Erythroblast (primary cell): ENCODE measurements at places on chromosomes 1 and 21.
A peak's percentile ranks its signal among the peaks of the same experiment; 100 is the strongest.

GRCh38 chr1:201895913-201896807, 7.5 kb downstream of the SHISA4 start:
- DNase-seq, result peak; percentile 92

DNA sequence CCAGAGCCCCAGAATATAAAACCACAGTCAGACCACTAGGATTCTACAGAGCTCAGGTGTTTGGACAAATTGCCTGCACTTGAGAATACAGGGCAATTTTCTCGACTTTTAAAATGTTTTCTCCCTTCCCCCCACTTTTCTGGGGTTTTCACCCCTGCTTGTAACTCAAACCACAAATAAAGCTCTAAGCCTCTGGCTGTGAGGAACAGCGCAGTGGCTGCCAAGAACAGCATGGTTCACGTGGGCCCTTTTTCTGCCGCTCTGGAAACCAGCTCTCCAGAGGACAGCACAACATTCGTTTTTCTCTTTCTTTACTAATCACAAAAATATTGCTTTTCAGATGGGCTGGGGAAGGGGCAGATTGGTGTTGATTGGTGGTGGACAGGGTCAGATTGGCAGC, 102.2 kb upstream of the JUN start:
- DNase-seq, result no peak

DNA sequence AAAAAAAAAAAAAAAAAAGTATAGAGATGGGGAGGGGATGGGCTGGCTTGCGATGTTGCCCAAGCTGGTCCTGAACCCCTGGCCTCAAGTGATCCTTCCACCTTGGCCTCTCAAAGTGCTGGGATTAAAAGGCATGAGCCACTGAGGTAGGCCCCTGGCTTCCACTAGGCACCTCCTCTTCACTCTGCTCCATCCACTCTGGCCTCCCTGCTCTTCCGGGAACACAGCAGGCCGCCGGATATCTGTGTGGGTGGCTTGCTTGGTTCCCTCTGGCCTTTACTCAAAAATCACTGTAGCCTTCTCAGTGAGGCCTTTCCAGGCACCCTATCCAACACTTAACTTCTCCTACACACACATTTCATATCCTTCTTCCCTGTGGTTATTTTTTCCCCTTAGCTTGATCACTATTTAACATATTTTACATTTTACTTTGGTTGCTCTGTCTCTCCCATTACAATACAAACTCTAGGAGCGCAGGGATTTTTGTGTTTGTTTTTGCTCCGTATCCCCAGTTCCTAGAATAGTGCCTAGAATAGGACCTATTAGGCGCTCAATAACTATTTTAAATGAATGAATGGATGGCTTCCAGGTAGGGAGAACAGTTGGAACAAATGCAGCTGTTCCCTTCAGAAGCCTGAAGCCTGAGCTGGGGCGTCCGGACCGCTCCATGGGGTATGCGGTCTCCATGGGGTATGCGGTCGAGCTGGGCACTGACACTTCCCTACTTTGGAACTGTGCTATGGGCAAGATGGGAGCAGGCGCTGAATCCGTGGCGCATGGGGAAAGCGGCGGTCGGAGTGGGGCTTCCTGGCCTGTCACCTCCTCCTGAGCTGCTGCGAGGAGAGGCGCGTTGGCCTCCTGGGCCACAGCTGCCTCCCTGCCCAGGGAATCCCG, 46.7 kb downstream of the H3-3A start:
- DNase-seq, result no peak

DNA sequence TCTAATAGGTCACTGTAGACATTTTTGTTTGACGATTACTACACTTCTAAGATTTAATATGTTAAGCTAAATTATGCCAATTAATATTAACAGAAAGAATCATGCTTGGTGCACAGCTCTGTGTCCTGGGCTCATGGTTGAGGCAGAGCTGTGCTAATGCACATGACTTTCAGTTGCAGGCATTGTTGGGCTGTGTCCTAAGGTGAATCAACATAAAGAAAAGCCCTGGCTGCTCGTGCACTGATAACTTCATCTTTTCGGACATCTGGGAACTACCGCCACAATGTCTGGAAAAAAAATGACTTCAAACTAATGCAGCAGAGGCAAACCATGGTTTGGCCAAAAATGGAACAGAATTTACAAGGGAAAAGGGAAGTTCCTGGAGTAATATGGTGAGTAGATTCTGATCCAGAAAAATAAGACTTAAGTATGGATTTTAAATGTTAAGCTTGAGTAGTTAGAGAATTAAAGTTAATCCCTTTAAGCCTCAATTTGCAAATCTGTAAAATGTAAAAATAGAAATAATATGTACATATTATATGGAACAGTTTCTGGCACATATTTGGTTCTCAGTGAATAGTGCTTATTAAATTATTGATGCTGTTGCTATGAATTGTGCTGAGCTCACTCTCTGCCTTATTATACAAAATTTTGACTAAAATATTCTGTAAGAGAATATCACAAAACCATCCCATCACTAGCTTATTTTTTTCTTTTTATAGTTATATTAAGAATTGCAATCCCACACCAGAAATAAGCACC, 186.1 kb downstream of the BRINP2 start:
- DNase-seq, result no peak

GRCh38 chr1:150162862-150163706, 13.4 kb downstream of the PLEKHO1 start:
- DNase-seq, result peak; percentile 89

GRCh38 chr1:159920651-159921050, 4.7 kb downstream of the TAGLN2 start:
- no peak for DNase-seq

DNA sequence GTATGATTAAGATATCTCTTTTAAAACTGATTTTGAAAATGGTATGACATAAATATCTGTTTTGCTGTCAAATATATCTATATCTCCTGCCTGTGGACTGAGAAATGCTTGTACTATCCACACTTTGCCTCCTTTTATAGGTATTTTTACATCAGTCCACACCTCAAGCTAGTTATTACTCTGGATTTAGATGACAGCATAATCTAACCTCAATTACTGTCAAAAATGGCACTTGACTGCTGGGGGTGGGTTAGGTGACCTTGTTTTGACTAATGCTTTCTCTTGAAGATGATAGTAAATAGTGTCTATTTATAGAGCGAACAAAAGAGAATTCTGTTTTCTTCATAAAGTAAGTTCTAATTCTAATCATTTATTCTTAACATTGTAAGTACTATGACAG, 9.1 kb downstream of the ADGRL2 start:
- no peak for DNase-seq

DNA sequence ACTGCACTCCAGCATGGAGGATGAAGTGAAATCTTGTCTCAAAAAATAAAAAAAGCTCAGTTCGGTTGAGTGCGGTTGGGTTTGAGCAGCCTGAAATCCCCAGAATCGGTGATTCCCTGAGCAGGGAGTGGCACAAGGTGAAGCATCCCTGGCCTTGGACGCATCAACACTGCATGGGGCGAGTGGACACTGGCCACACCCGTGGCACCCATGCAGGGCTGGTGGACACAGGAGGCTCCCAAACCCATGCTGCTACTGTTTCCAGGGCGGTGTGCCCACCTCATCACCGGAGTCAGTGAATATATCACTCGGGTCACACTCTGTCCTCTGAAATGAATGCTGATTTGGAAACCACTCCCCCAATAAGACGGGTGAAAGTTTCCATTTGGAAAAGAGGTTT, 53.4 kb upstream of the ACTRT2 start:
- no peak for DNase-seq

- DNase-seq, result peak; percentile 93
These were observed 21.3 kb downstream of the FAM20B start for GRCh38 chr1:179046808-179047635.

DNA sequence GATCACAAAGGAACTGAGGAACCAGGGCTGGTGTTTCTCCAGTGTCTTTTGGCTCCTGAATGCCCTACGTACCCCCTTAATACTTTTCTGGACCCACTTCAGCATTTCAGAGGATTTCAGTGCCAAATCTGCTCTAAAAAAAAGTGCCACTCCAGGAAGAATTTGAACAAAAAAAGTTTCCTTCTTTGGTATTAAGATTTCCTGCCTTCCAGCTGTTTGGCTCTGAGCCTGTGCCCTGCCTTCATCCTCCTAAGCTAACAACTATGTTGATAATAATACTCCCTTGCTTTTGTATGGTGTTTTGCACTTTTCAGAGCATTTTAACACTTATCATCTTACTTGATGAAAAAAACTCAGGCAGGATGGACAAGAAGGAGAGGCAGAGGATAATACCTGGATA, 11.0 kb upstream of the RIMS3 start:
- DNase-seq, result no peak

GRCh38 chr1:53182716-53183094, 13.9 kb upstream of the CPT2 start:
- peak; percentile 52 for DNase-seq

DNA sequence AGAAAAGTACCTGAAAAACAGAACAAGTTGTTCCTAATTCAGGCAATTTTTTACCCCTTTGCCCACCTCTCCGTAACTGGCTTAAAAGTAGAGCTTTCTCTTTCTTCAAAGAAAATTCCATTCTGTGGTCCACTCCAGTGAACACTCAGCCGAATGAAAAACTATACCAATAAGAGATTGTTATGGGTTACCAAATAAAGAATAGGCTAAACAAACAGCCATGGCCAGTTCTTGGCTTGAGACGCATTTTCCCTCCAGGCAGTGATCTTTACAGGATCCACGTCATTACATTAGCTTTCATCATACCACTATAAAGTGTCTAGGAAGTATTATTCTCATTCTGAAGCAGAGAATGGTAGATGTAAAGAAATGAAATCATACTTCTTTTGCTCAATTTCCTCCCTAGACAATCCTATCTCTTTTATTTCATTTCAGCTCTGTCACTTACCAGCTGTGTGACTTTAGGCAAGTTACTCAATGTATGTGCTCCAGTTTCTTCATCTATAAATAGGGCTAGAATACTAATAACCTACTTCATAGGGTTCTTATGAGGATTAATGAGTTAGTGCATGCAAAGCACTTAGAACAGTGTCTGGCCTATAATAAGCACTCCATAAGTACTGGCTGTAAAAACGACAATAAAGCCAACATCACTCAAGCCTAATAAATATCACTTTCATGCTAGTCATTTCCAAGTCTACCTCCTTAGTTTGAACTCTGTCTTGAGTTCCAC, 26.5 kb upstream of the TRIM45 start:
- DNase-seq, result no peak

- DNase-seq, result no peak
These were observed 72.8 kb downstream of the NRIP1 start for GRCh38 chr21:14991957-14992356.

DNA sequence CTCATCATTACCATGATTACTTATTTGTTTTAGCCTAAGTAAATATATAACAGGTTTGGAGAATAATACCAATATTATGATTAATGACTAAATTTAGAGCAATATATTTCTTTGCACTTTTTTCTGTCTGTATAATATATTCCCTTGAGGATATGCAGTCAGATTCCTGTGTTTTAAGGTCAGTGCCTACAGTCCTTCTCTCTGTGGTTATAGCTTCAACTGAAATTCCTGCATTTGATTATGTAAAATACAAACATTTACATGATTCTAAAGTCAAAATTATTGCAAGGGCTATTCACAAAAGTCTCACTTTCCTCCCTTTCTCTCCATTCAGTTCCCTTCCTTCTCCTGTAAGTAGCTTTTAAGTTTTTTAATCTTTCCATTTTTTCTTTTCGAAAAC, 142.9 kb upstream of the COL6A1 start:
- no peak for DNase-seq

- no peak for DNase-seq
These were observed 883 bp upstream of the EVA1B start for GRCh38 chr1:36324353-36324703.

DNA sequence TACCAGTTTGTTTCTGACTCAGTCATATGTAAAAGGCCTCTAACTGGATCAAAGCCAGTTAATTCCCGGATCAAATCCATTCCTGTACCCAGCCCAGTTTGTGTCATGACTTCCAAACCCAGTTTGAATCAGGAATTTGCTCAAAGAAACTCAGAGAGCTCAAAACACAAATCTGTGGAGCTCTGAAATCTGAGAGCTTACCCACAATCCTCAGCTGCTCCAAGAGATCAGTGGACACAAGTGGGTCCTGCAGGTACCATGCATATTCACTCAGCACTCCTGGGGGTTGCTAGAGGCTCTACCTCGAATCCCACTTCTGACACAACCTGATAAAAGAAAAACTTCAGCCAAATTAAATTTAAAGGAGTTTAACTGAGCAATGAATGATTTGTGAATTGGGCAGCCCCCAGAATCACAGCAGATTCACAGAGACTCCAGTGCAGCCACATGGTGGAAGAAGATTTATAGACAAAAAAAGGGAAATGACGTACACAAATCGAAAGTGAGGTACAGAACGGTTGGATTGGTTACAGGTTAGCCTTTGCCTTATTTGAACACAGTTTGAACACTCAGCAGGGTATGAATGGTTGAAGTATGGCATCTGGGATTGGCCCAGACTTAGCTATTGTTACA, 11.9 kb upstream of the MRPL55 start:
- DNase-seq, result no peak

GRCh38 chr1:201763455-201764140, 65.4 kb upstream of the IPO9 start:
- no peak for DNase-seq

DNA sequence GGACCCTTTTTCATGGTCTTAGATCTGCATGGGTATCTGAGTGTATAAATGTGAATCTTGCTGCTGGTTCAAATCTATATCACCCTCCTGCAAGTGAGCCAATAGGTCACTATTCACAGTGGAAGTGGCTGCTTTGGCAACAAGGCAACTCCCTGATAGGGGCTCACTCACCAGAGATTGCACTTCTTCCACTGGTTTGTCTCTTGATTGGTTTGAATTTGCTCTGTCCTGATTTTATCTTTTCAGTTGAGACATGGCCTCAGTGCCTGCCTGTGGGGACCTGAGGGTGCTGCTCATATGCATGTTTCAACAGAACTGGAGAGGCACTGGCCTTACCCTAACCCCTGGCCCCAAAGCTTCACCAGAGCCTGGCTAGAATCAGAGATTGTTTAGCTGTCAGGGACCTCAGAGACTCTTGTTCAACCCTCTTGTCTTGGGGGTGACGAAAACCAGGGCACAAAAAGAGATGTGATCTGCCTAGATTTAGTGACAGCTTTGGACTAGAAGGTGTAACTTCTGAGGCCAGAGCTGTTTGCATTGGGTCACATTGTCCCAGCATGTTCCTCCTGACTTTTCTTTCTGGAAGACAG, 16.9 kb downstream of the AVPR1B start:
- no peak for DNase-seq

DNA sequence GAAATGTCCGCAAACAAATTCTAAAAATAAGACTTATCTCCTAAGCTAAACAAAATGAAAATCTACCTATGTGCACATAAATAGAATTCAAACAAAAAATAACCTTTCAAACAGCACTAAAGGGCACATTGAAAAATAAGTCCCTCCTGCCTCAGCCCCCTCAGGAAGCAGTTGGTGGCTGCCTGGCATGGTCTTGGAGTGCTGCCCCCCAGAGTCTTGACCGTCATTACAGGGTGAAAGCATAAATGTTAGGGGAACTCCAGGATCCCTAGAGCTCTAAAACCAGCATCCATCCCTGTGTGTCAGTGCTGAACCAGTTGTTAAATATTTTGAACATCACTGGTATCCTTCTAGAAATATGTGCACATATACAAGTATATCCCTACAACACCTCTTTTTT, 6.5 kb upstream of the NPL start:
- DNase-seq, result peak; percentile 18
